ENCODE measurements at places on chromosomes 5 and 9.

DNA sequence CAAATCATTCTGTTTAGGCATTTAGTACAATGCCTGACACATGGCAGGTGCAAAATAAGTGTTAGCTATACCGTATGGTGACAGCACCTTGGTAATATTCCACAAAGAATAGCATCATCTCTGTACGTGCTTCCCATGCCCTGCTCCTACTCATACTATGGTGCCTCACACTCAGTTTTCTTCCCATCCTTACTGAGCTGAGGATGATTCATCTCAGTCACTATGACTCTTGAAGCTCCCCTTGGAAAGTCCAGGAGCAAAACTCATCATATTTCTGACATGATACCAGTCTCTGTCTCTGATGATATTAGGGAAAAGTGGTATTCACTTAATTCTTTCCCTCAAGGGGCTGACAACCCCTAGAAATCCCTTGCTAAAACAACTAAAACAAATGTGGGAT is 423.3 kb downstream of the EFNA5 start:
- no peak for DNase-seq

DNA sequence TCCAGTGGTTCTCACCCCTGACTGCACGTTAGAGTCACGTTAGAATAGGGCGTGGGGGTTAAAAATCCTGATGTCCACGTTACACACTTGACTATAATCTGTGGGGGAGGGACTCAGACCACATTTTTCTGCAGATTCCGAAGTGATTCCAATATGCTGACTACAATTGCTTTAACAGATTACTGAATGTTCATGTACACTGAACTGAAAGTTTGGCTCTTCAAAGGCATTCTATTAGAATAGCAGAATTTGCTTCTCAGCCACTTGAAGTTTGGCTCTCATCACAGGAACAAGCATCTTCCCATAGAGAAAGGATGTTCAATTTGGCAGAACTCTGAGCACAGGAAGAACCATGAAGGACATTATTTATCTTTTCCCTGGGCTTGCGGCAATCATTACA is 84.5 kb downstream of the HAPLN1 start:
- DNase-seq, result no peak

DNA sequence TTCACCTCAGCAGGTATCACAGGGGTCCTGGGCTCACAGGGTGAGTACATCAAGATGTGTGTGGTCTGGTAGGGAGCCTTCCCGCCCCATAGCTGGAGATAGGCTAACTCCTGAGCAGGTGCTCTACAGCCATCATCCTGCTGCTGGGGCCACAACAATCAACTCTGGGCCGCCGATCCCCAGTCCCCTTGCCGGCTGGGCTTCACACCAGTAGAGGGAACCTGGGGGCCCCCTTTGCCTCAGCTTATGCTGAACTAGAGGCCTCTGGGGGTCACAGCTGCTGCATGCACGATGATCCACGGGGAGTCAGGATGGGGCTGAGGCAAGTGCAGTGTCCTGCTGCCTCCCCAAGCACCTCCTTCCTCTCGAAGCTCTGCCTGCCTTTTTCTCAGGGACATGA is 46.5 kb downstream of the IRF1 start:
- no peak for DNase-seq

DNA sequence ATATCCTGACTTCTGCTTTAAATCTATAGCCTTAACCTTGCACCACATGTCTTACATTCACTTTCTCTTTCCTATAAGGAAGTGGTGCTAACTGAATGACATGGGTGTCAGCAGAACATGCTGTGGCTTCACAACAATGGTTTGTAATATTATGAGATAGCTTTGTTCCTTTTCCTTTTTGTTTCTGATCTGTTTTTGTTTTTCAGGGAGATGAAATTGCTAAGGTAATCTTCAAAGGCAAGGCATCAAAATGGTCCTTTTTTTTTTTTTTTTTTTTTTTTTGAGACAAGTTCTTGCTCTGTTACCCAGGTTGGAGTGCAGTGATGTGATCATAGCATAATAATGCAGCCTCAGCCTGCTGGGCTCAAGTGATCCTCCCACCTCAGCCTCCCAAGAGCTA is 53.6 kb upstream of the RANBP6 start:
- no peak for DNase-seq

DNA sequence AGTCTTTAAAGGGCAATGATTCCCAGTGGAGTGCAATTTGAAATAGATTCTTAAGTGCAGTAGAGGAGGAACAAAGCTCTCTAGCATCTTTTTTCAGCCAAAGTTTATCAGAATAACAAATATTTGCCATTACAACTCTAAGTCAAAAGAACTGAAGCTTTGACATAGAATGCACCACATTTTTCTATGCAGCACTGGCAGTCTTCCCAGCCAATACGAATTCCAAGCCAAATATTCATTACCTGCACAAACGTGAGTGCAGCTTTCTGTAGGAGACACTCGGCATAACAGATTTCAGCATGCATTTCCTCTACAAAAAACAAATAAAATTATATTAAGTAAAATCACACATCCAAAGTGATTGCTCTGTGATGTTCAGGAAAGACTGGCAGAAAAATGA is 103.4 kb downstream of the TTC39B start:
- no peak for DNase-seq

GRCh38 chr5:136011414-136012001 is 17.3 kb upstream of the TGFBI start:
- no peak for DNase-seq

DNA sequence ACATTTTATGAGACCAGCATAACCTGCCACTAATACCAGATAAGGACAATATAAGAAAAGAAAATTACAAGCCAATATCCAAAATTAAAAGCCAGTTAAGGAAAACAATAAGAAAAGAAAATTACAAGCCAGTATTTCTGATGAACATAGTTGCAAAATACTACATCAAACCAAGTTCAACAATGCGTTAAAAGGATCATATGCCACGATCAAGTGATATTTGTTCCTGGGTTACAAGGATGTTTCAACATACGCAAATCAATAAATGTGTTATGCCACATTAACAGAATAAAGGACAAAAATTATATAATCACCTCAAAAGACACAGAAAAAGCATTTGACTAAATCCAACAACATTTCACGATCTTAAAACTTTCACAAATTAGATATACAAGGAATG is 431.9 kb downstream of the ELAVL2 start:
- DNase-seq, result no peak

DNA sequence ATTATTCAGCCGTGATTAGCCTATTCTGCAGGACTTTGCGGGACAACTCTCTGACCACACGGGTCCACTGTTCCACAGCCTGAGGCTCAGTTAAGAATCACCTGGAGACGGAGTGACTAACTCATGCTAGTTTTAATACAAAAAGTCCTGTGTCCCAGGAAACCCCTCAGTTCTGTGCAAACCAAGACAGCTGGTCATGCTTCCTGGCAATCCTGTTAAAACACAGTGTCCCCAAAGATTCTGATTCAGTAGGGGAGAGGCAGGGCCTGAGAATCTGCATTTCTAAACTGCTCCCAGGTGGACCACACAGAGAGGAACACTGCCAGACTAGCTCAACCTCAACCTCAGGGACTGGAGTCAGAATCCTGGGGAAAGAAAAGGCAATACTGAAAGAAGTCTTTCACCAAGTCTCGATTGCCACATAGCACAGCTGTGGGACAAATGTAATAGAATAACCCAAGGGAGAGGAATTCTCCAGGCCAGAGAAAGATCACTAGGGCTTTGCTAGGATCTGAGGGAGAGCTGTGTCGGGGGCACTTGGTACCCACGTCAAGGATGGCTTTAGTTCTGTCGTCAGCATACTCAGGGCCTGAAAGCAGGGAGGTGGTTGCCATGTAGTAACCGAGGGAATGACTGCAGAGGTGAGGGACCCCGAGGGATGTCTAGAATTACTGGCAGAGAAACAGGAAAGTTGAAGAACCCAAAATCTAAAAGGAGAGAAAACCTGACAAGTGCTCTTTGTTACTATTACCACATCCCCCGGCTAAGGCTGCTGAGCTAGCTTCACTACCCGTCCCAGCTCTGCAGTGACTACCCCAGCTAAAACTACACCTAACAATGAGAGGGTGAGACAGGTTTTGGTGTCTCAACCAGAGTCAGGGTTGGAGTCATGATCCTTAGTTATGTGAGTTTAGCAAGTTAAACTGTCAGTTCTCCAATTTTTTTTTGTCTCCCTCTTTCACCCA is 8.6 kb downstream of the SUSD1 start:
- no peak for DNase-seq

DNA sequence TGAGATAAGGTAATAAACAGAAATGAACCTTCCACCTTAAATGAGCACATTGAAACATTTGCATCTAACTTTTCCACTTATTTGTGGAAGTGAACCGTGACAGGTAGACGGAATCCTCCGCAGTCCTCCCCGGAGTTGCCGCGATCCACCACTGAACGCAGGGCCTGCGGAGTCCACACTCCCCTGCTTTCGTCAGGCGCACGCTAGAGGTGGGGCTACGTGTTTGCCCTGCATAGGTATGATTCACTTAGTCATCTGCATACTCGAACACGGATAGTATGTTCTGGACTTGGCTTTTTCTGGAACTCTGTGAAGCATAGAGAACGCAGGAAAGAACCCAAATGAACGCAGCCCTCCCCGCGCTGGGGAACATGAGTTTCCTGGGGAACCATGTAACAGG is 272.8 kb upstream of the IRX4 start:
- no peak for DNase-seq

- DNase-seq, result peak; percentile 22
These were observed at the start of gene PALM2AKAP2 for GRCh38 chr9:109779711-109780452. PALM2AKAP2 (plus strand) TSS chr9:109780198; CDS start chr9:109780489, 291 bp downstream.

GRCh38 chr9:100126423-100126822 is 27.4 kb downstream of the INVS start:
- DNase-seq, result no peak

DNA sequence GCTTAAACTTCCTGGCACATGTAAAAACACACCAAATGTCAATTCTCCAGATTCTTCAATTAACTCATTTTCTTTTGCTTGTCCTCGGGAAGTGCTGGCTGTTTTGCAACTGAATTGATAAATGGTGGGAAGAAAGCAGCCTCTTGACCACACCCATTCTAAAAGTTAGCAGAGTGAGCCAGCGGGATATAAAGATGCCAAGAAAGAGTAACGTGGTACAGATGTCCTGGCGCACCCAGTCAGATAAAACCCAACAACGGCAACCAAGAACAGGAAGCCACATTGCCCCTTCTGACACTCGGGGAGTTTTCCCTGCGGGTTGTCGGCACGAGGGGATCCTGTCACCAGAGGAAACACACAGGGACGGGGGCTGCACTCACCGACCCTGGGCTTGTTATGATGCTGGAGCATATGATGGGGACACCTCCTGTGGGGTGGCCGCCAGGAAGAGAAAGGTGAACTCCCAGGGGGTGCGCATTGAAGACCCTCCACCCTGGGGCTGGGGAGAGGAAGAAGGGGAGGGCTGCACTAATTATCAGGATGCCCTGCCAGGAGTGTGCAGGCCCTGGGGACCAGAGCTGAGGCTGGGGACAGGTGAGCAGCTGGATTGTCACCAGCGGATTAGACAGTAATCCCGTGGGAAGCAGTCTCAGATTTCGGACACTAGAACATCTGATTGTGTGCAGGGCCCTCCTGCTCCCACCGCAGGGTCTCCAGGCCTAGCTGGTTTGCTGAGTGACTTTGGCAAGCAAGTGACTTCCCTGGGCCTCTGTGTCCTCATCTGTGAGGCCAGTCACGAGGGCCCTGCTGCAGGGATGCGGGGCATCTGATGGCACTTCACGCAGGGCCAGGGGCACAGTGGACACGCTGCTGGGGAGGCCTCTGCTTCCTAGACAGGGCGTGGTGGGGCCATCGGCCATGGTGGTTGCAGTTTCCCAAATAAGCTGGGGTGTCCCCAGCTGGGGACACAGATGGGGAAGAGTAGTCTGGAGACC is 59.2 kb downstream of the CRB2 start:
- no peak for DNase-seq

DNA sequence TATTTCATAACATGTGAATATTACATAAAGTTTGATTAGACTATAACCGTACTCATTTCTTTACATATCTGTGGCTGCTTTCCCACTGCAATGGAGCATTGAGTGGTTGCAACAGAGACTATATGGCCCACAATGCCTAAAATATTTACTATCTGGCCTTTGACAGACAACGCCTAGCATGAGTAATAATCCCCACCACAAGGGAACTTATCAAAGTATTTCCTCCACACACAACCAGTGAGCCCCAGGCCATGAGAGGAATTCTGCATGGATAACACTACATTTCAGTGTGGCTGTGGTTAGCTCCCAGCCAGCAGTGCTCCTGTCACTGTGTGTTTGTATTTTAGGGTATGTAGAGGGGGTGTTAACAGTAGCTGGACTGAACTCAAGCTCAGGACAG is 54.8 kb downstream of the FAM81B start:
- no peak for DNase-seq

DNA sequence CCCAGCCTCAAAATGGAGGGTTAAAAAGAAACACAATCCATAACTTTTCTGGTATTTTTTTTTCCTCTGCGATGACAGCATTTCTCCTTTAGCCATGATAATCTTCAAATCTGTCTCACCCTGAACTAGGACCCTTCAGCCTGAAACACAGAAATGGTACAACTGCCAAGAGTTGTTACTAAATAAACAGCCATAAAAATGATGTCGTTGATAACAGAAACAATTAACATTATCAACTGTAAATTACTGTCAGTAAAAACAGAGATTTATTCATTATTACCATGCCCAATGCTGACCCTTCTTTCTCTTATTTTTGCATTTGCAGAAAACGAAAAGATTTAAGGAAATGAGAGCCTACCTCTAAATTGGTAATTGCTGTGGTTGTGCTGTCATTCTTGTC is 19.4 kb upstream of the MIER3 start:
- no peak for DNase-seq

- DNase-seq, result no peak
These were observed 104.4 kb upstream of the FCN2 start for GRCh38 chr9:134776080-134776796.

- DNase-seq, result peak; percentile 50
These were observed 187.7 kb downstream of the DENND1A start for GRCh38 chr9:123742009-123742767.

- DNase-seq, result no peak
These were observed 28.9 kb downstream of the GABRG2 start for GRCh38 chr5:162096448-162096847.

DNA sequence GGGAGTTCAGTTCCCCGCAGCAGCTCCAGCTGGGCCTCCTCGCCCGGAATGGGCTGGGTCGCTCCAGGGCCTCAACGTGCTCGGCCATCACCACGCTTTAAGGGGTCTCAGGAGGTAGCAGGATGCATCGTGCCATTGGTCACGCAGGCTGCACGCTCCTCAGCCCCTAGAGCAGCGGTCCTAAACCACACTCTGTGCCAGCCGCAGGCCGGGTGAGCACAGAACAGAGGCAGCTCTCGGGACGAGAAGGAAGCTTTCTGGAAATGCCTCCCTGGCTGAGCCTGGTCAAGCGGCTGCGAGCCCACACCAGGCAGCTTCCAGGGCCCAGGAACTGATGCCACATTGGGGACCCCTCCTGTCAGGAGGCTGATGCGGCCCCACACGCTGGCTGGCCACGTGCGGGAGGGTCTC is 39.3 kb upstream of the LPCAT1 start:
- DNase-seq, result no peak
